RPMI8226 (cell line): ENCODE measurements at places on chromosomes 1 and 21.

DNA sequence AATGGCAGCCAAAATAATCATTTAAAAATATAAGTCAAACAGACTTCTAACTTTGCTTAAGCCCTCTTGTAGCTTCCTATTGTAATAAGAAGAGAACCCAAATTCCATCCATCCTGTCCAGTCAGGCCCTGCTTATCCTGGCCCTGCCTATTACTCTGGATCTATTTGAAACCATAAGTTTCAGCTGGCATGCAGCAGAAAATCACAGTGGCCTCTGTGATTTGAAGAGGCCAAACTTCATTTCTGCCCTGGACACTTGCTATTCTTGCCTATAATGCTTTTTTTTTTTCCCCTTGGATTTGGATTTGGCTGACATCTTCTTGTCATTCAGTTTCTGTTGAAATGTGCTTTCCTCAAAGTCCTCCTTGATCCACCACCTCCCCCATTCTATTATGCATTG lies 642.8 kb downstream of the USP25 start:
- no peak for DNase-seq

GRCh38 chr1:175422156-175422555 lies 229.6 kb upstream of the KIAA0040 start:
- DNase-seq = no peak

- DNase-seq = no peak
Observed at GRCh38 chr1:4328402-4329071, 325.9 kb upstream of the AJAP1 start.

DNA sequence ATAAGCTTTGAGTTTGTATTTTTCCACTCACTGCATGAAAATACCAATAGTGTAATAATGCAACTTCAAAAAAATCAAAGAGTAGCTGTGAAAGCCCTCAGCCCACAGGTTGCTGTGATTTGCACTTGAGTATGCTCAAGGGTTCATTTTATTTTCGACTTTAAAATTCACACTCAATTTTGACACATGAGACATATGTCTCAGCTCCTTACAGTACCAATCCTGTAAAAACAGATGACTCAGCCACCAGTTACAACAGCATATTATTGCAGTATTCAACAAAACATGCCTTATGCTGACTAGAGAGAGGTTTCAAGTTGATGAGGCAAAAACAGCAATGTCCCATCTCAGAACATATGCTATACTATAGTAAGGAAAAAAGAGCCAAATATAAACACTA lies 66.1 kb downstream of the CYYR1 start:
- DNase-seq = no peak

- no peak for DNase-seq
Observed at GRCh38 chr1:53134961-53135734, 7.3 kb downstream of the SLC1A7 start.

DNA sequence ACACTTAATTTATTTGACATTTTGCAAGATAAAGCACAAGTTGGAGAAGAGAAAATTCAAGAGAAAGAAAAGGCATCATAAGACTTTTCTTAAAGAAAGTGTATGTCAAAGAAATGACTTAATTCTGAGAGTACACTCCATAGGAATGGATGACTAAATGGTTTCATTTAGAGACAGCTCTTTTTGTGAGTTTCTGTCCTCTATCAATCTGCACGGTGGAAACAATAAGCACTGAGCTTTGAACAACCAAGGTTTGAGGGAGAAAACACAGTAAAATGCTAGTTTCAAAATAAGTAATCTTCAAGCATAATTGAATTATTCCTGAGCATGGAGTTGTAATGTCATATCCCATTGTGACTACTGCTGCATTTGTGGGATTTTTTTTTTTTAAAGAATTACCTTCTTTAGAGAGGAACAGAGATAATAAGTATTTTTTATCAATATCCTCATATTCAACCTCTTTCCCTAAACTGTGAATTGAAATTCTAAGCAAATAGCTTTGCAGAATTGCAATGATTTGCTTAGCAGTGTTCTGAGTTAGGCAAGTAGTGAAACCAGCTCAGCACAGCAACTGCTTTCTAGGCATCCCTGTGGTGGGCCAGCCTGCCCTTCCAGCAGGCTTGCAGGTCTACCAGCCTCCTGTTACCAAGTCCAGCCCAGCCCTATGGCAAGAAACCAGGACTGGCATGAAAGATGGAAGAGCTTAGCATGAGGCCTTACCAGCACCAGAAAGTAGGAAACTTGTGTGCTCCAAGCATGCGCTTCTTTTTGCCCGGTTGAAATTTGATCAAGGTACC lies 38.2 kb downstream of the KCNJ6 start:
- DNase-seq = no peak

DNA sequence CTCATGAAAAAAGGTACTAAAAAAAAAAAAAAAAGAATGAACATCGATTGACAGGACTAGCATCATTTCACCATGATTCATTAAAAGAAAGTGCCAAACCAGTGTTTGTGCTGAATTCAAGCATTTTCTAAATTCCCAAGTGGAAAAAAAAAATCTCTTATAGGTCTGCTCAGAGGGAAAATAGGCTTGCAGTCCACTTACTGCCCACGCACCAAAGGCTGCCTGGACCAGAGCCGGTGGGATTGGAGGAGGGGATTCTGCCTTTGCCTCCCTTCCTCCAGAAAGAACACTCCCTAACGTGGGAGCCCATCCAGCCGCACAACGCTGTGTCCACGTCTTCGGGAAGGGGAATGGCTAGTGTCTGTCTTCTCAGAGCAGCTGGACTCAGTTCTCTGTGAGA lies 5.5 kb upstream of the TRAPPC10 start:
- DNase-seq = no peak

DNA sequence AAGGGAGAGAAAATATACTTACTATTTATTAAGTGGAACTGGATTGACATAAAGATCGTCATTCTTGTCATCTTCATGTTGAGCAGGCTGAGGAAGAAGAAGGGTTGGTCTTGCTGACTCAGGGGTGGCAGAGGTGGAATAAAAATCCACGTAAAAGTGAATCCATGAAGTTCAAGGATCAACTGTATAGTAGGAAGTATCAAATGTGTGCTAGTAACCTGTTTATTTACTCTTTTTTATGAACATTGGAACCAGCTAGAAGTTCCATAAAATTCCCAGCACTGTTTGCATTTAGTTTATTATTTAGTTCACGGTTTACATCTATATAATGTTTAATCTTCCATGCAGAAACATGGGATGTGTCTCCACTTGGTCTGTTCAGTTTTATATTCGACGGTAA lies 70.7 kb downstream of the PLPPR4 start:
- no peak for DNase-seq

- peak; percentile 35 for DNase-seq
Observed at GRCh38 chr1:236089046-236089773, 24.3 kb upstream of the NID1 start.

- DNase-seq = peak; percentile 85
Observed at GRCh38 chr21:45326891-45327440, 39.3 kb upstream of the POFUT2 start.

DNA sequence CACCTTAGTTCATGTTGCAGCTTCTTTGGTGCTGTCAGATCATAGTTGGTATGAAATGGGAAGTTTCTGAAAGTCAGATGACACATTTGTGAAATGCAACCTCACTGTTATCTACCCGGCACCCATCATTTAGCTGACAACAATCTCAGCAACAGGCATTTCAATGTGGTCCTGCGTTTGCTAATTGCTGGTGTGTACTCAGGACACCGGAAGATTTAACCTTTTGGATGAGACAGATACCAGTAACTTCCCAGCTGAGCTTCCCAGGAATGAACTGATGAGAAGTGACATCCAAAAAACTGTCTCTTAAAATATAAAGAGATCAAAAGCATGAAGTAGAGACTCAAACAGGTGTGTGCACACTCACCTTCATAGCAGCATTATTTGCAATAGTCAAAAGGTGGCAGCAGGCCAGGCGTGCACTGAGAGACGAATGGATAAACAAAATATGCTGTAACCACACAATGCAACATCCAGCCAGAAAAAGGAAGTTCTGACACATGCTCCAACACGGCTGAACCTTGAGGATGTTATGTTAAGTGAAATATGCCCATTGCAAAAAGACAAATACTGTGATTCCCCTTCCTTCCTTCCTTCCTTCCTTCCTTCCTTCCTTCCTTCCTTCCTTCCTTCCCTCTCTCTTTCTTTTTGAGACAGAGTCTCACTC lies 7.9 kb upstream of the CLDN14 start:
- DNase-seq = peak; percentile 93

GRCh38 chr1:1940123-1940425 lies 21.0 kb upstream of the TMEM52 start:
- DNase-seq = no peak

- DNase-seq = peak; percentile 40
Observed at GRCh38 chr1:153963850-153964331, 554 bp upstream of the SLC39A1 start.

GRCh38 chr1:242534753-242535152 lies 10.3 kb upstream of the PLD5 start:
- no peak for DNase-seq

DNA sequence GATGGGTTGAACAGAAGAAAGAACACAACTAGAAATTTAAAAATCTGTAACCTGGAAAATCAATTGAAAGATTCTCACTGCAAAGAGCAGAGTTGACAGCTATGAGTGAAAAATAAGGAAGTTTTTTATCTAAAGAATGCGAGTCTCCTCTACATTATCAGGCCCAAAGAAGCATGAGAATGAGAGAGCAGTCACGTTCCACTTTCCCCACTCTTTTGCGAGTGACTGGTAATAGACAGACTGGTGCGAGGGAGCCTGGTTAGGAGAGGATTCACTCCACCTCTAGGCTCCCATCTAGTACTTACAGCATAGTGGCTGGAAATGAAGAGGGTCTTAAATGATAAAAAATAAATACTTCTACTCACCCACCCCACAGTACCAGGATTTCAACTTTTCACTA lies 52.0 kb downstream of the PRDX6 start:
- DNase-seq = no peak

DNA sequence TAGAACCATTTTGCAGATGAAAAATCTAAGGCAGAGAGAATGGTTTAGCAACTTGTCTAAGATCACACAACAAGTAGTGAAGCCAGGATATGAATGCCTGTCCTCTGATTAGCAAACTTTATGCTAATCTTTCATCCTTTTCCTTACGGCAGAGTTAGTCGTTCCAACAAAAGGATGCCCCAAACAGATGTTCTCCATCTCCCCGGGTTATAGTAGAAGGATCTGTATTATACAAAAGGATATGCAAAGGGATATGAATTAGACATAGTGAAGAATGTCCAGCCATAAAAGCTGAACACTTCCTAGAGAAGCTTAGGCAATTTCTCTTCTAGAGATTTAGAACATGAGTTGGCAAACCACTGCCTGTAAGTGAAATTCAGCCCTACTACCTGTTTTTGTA lies 291.6 kb upstream of the DUSP10 start:
- DNase-seq = no peak

DNA sequence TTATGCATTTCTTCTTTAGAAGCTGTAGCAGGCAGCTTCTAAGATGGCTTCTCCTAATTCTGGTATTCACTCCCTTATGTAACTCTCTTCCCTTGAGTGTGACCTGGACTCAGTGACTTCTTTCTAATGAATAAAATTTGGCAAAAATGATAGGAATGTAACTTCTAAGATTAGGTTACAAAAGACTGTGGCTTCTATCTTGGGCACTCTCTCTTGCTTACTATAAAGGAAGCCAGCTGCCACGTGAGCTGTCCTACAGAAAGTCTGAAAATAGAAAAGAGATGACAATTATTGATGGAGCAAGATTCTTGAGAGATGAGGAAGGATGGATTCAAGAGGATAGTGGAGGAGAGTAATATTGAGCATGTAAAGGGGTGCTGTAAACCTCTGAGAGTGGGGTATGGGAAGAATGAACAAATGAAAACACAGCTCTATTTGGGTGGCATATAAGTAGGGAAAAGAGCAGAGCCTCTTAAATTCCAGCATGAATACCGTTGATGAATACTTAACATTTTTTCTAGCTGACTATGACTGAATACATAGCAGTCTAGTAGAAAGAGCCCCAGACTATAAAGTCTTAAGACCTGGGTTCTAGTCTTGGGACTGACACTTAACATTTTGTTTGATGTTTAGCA lies 5.5 kb downstream of the TSEN15 start:
- no peak for DNase-seq

DNA sequence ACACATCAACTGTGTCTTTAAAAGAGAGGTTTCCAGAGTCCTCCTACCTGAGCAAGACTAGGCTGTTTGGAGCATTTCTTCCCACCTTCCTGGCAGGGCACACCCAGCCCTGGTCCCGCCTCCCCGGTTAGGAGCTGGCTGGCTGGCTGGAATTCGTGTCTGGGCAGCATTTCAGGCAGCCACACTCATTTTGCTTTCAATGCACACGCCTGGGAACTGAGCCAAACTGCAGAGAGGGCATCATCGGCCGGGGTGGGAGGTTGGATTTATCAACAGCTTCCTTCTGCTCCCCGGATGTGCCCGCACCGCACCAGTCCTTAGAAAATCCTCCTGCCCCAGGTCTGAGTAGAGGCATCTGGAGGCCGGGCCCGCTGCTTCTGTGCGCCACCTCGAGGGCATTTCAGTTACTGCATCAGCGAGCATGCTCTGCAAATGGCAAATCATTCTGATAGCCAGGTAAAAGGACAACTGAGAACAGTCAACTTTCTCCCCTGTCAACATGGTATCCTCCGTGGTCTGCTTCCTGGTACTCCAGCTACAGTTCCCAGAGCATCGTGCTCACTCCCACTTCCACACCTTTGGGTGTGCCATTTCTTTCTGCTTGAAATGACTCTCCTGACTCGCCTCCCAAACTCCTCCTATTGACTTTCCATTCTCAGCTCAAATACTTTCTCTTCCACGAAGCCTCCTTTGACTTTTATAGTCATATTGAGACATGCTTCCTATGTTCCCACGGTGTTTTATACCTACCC lies 20.6 kb downstream of the TCEA3 start:
- DNase-seq = peak; percentile 97

- no peak for DNase-seq
Observed at GRCh38 chr1:21051177-21051825, 125.4 kb downstream of the EIF4G3 start.

GRCh38 chr1:200528858-200529606 lies 91.5 kb downstream of the KIF14 start:
- DNase-seq = no peak

DNA sequence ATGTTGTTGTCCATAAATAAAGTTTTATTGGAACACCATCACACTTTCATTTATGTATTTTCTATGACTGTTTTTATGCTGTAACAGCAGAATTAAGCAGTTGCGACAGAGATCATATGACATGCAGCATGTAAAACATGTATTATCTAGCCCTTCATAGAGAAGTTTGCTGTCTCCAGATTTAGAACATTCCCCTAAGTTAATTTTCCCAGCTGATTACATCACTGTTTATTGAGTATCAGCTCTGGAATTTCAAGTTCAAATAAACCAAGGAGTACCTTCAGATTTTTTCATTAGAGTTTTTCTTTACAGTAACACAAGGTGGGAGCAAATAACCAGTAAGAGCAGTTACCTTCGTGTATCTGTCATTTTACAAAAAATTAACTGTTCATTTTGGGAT lies 792.8 kb downstream of the USP25 start:
- no peak for DNase-seq

- DNase-seq = no peak
Observed at GRCh38 chr1:236639686-236640085, 35.4 kb upstream of the HEATR1 start.
